ENCODE measurements at places on chromosomes 7 and 10.
A peak's percentile ranks its signal among the peaks of the same experiment; 100 is the strongest.

- no peak for DNase-seq
Measured at GRCh38 chr10:27448921-27449320, 55.2 kb upstream of the RAB18 start.

- no peak for DNase-seq
Measured at GRCh38 chr10:92124020-92124419, 166.9 kb downstream of the CPEB3 start.

DNA sequence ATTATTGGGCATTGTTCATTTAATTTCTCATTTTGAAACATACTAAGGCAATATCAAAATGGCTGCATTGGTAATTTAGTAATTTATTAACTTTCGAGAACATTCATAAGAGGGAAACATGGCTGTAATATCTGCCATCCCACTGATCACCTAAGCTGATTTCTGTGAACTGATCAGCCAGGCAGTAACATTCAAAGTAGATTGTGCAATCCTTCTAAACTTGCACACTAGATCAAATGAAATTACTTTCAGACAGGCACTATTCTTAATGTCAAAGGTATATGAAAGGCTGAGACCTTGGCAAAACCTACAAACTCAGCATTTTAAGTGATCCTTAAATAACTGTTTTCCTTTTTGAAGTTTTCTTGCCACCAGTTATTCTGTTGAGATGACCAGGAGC lies 290.7 kb downstream of the CACNA2D1 start:
- DNase-seq = no peak

GRCh38 chr10:131638880-131639278 lies 261.9 kb upstream of the PPP2R2D start:
- DNase-seq = no peak

DNA sequence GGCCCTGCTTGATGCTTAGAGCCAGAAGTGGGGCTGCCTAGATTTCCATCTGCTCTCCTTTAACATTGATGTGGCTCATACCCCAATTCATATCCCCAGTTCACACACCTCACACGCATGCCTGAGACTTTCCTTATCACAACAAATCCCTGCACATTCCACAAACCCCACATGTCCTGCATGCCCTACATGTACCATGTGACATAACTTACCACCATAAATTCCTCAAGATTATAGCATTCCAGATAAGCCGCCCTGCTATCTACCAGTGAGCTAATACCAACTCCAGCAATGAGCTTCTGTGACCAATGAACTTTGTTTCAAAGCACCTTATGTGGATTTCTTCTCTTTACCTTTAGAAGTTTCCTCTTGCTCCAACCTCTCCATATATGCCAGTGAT lies 104.7 kb upstream of the RAB11FIP2 start:
- DNase-seq = no peak

GRCh38 chr7:39811161-39811614 lies 138.9 kb upstream of the CDK13 start:
- DNase-seq = peak; percentile 71

All from T47D (cell line).